ENCODE measurements at places on chromosomes 16 and 17. TPM values are rescaled to one million over a fixed set of nuclear protein-coding genes. Genes with fewer than 3 reads are reported as not detected.

Gene HOXB9
- total RNA-seq: not detected

Gene KRTAP2-2
- total RNA-seq: not detected

Gene ST6GALNAC1
- not detected for total RNA-seq

Gene GRB2
- total RNA-seq: 79.4 TPM

Gene NXPH3
- total RNA-seq: 4.7 TPM

Gene G6PC1
- not detected for total RNA-seq

Gene C16orf74
- 0.82 TPM for total RNA-seq

Gene FBXW10
- total RNA-seq: not detected

Gene FOXN1
- not detected for total RNA-seq

Gene TBC1D3G
- not detected for total RNA-seq

Gene ADAP2
- total RNA-seq: 1.3 TPM

Gene PITPNM3
- 5.7 TPM for total RNA-seq

Gene SDR42E2
- not detected for total RNA-seq

Gene ZFP3
- total RNA-seq: 0.29 TPM

Gene ACSM2A
- not detected for total RNA-seq

Gene GGT6
- total RNA-seq: not detected

Gene SENP3
- 57.8 TPM for total RNA-seq

Gene NOTUM
- total RNA-seq: not detected

Gene PARD6A
- 2.5 TPM for total RNA-seq

Gene LRRC75A
- total RNA-seq: 4.1 TPM

Gene DHRS7B
- total RNA-seq: 20.2 TPM

Gene SLC12A3
- total RNA-seq: not detected

Gene TEFM
- 10.8 TPM for total RNA-seq

Gene MNT
- 29.8 TPM for total RNA-seq

Gene PRSS36
- not detected for total RNA-seq

Gene ADAD2
- total RNA-seq: not detected

Gene ACSM3
- total RNA-seq: 1.9 TPM

Measured in chondrocyte (in vitro differentiated cells).